ENCODE measurements at places on chromosomes 1 and 21.

- DNase-seq = no peak
Observed at GRCh38 chr1:157288492-157288891, 150.3 kb upstream of the ETV3 start.

DNA sequence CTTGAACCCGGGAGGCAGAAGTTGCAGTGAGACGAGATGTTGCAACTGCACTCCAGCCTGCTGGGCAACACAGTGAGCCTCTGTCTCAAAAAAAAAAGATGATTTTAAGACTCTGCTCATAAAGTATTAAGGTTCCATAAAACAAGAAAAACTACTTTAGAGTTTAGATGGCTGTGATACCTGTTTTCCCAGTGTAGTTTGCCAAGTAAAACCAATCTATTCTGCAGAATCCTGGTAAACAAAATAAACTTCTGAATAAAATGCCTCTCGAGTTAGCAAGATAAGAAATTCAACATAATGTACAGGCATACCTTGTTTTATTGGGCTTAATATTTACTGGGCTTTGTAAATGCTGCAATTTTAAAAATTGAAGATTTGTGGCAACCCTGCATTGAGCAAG is 30.8 kb downstream of the LTN1 start:
- no peak for DNase-seq

- peak; percentile 61 for DNase-seq
Observed at GRCh38 chr1:231866392-231867331, 240.1 kb downstream of the DISC1 start.

DNA sequence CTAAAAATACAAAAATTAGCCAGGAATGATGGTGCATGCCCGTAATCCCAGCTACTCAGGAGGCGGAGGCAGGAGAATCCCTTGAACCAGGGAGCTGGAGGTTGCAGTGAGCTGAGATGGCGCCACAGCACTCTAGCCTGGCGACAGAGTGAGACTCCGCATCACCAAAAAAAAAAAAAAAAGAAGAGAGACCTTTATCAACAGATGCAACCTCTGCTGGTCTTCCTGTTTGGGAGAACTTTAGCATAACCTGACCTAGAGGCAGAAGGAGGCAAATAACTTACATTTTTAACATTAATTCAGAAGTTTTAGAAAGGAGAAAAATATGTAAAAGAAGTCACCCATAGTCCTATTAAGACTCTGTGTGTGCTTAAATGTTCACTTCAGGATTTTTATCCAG is 32.4 kb downstream of the SLAMF1 start:
- no peak for DNase-seq

- DNase-seq = no peak
Observed at GRCh38 chr1:187245201-187245600, 416.5 kb downstream of the PLA2G4A start.

DNA sequence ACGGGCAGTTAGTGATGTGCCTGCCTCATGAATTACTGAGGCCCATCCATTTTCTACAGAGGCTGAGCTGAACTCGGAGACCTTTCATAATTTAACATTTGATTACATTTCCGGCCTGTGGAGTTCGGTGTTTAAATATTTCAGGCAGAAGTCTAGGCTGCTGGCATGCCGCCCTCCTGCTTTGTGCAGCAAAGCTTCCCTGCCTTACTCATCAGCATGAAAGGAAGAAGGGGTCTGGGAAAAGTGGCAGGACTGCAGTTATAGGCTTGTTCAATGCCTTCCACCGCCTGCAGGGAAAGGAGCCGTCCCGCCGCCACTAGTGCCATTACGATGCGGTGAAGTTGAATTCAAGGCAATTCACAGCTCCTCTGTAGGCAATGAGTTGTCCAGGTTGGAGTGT is 527.9 kb downstream of the NPHP4 start:
- no peak for DNase-seq

- DNase-seq = no peak
Observed at GRCh38 chr1:109400035-109400655, 2.4 kb upstream of the SORT1 start.

GRCh38 chr1:74780594-74780993 is 47.6 kb downstream of the TYW3 start:
- no peak for DNase-seq

DNA sequence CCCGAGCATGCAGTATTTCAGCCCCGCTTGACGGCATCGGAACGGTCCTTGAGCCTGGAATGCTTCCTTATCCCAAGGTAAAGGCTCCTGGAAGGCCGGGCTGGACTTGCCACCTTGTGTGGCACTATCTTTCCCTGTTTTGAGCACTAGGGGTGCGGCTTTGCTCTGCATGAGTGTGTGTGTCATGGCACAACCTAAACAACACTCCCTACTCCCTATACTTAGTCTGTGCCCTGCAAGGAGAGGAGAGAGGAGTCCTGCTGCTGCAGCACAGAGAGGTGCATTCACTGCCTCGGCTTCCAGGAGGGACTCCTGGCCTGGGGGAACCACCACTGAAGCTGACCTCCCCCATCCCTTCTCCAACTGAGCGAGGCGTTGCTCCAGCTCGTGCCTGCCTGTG is 60.4 kb upstream of the BACE2 start:
- DNase-seq = no peak

- no peak for DNase-seq
Observed at GRCh38 chr1:222275001-222275728, 272.7 kb downstream of the HHIPL2 start.

DNA sequence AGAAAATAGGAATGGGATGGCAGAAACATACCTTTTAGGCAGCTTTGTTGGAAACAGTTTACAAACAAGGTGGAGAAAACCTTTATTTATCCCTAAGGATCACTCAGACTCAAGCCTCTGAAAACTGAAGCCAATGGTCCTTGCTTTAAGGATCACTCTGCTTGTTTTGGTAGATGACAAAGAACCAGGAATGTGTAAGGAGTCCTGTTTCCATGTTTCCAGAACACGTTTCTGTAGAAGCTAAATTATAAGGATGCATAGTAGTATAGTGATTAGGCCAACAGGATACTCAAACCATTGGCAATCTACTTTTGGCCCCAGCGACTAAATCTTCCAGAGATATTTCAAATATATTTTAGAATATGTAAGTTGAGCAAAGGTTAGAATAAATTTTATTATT is 149.1 kb upstream of the HP1BP3 start:
- DNase-seq = no peak

All from EL (cell line).